Spinal cord (tissue), 10 donors: ENCODE measurements at places on chromosomes 3 and 15.

DNA sequence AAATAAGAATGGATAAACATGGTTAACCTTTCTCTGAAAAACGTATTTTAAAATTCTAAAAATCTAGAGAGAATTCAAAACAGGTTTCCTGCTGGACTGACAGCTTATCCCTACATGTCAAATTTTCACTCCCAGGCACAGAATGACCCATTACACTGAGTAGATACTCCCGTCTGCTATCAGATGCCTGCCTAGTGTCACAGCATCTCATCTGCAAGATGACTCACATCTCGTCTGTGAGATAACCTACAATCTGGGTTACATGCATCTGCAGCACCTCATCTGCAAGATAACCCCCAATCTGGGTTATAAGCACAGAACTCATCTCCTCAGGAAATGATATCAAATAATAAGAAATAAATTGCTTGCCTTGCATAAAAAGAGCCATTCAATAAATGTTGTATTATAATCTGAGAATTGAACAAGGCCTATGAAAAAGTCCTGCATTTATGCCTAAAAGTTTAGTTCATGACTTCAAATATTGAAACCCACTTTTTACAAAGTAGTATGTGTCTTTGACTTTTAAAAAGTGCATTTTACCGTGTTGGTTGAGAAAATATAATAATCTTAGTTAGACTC is 188.3 kb upstream of the THBS1 start:
- no peak for DNase-seq

GRCh38 chr3:187770224-187770623 is 25.0 kb upstream of the BCL6 start:
- DNase-seq = peak; percentile 52

DNA sequence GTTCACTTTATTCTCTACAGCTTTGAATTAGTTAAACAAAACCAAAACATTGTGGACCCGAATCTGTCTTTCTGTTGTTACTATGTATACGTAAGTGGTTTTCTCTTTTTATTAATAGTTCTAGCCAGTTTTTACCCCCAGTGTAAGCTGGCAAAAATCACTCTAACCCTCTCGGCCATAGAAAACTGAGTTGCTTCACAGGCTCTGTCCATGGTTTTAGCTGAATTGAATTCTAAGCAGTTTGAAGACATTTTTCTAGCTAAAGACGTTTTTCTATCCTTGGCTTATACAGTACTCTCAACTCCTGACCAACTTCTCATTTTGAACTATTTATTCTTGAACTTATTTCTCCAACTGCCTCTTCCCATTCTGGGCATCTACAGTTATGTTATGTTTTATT is 62.9 kb downstream of the CDIN1 start:
- no peak for DNase-seq

DNA sequence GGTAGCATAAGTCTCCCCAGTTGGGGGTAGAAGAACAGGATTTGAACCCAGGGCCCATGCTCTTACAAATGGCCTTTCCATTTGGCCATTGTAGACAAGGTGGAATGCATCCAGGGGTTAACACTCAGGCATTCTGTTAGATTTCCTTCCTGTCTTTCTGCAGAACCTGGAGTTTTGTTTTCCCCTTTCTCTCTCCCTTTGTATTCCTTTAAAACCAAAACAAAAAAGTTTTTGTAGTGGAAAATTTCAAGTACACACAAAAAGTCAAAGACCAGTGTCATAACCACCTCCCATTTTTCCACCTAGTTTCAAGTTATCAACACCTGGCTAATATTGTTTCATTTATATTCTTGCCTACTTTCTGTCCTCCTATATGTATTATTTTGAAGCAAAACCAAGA is 26.0 kb downstream of the FRMD4B start:
- DNase-seq = no peak

DNA sequence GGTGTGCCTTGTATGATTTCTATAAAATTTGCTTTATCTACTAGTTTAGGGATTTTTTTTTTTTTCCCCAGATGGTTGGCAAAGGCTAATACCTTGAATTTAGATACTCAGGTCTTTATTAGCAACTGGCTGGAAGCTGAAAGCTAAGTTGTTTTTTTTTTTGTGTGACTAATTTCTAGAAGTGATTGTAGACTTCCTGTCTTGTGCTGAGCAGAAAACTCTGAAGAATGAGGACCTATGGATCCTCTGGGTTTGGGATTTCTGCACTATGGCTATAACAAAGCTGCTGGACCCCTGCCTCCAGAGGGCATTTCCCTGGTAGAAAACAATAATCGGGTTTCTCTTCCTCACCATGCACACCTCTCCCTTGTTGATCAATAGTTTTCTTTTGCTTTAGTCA is 10.0 kb downstream of the ARIH2 start:
- DNase-seq = no peak

DNA sequence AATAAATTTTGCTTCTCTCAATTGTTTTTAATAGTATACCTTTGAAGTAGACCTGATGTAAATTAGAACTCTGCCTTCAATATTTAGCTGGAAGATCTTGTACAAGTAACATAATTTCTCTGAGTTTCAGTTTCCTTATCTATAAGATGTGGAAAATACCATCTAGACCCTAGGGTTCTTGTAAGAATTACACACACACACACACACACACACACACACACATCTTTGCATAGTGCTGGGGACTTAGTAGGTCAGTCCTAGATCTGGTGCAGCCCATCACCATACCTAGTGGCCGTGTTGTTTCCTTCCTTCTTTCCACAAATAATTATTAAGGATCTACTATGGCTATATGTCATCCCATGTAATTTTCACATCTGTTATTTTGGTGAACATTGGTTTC is 11.0 kb downstream of the TRAT1 start:
- DNase-seq = no peak

GRCh38 chr15:29452881-29453731 is 183.5 kb upstream of the NSMCE3 start:
- no peak for DNase-seq
